Caco-2 (cell line): ENCODE measurements at places on chromosomes 2 and 18.

- no peak for DNase-seq
Measured at GRCh38 chr2:12672711-12673315, 43.9 kb upstream of the TRIB2 start.

DNA sequence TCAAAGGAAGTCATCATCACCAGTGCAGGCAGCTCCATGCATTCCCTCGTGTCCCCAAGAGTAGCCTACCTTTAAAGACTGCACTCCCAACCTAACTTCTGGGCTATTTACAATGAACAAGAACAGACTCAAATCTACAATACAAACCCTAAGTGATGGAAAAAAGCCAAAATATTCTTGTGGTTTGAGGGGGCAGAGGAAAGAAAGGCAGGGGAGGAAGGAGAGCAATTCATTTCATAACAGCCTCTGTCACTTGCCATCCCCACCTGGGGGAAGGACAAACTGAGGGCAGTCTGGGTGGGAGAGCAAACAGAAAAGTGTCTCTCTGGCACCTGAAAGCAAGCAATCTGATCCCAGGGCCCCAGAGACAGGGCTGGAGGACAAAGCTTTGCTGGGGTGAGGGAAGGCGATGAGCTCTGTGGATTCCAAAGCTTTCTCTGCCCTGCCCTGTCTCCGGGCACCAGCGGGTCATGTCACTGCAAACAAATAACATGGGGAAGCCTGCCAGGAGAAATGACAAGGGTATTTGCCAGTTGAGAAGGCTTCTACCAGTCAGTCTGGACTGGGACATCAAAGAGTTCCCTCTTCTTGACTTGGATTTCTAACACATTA, 528.0 kb upstream of the TNP1 start:
- DNase-seq = no peak

DNA sequence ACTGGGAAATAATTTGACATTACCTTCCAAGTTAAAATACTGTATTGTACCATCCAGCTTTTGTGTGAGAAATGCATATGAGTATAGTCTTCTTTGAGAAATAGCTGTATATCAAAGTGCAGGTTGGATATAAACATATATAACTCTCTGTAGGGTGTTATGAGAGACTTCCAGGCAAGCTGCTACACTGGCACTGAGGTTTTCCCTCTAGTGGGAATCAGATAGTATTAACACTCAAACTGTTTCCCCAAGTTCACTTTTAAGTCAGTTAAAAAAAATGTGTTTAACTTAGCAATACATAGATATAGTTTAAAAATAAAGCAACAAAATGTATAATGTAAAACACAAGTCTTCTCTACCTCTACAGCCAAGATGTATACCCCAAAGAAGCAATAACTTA, 368.4 kb upstream of the SLC8A1 start:
- DNase-seq = no peak

- no peak for DNase-seq
Measured at GRCh38 chr2:216694082-216694825, 1.1 kb downstream of the IGFBP5 start.

DNA sequence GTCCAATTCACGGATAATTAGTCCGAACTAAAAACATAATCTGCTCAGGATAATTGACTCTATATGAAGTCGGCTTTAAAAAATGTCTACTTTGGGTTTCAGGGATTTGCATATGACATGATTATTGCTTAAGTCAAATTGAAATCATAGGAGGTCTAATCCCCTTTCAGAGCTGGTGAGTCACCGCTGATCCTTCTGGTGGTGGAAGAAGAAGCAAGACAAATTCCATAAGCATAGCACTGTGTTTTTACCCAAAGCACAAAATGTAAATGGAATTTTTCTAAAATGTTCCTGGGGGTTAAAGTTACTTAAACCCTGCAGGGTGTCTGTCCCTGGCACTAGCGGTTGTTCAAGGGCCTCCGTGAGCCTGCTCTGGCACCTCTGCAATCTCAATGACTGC, 460.2 kb downstream of the LRATD1 start:
- no peak for DNase-seq

GRCh38 chr18:582465-582864, 2.3 kb downstream of the CETN1 start:
- DNase-seq = no peak

DNA sequence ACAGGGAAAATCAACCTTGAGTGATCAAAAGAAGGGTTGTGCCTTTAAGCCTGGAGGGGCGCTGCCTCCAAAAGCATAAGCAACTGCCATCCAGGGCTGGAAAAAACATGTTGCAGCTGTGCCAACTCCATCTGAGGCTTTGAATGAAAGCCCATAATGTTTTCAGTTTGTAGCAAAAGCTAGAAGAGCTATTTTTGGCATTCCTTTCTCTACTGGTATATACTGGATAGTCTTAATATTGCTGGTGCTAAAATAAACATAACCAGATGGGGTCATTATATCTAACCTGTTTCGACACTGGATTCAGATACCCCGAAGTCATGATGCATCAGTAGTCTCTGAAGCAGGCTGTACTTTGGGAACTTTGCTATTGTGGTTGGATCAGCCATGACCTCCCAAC, 25.1 kb downstream of the ANXA4 start:
- DNase-seq = no peak
